ENCODE measurements at places on chromosomes 3 and 15. TPM values are rescaled to one million over a fixed set of nuclear protein-coding genes. Genes with fewer than 3 reads are reported as not detected.

DNA sequence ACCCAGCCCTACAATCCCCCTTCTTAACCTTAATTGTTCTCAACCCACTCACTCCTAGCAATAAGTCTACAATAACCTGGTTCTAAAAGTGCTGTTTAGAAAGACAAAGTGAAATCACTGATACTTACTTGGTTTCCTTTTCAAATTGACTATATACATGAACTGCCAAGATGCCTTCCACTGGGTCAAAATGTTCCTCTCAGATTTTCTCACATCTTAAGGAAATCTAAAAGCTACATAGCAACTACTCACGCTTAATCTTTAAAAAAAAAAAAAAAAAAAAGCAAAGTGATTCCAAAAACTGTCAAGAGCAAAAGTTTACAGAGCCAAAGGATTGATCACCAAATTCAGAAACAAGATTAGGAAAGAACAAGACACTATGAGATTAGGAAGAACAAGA is 68.7 kb upstream of the MAP4 start:
- no peak for DNase-seq

DNA sequence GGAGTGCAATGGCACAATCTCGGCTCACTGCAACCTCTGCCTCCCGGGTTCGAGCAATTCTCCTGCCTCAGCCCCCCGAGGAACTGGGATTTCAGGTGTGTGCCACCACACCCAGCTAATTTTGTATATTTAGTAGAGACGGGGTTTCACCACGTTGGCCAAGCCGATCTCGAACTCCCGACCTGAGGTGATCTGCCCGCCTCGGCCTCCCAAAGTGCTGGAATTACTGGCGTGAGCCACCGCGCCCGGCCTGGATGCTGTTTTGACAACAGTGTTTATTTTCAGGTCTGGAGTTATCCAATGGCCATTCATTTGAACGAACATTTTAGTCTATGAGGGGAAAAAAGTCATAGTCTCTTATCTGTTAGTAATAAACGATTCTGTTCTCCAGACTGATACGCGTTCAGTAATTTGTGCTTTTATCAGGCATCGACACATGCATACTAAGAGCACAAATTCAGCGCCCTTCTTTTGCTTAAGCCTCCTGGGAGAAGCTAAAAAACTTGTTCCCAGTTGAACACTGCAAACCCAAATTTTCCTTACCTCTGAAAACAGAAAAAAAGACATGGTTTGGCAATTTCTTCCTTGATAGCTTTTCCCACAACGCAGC is 1.3 kb downstream of the B3GALNT1 start:
- no peak for DNase-seq

GRCh38 chr3:119978554-119979208 is 115.6 kb downstream of the GSK3B start:
- no peak for DNase-seq

DNA sequence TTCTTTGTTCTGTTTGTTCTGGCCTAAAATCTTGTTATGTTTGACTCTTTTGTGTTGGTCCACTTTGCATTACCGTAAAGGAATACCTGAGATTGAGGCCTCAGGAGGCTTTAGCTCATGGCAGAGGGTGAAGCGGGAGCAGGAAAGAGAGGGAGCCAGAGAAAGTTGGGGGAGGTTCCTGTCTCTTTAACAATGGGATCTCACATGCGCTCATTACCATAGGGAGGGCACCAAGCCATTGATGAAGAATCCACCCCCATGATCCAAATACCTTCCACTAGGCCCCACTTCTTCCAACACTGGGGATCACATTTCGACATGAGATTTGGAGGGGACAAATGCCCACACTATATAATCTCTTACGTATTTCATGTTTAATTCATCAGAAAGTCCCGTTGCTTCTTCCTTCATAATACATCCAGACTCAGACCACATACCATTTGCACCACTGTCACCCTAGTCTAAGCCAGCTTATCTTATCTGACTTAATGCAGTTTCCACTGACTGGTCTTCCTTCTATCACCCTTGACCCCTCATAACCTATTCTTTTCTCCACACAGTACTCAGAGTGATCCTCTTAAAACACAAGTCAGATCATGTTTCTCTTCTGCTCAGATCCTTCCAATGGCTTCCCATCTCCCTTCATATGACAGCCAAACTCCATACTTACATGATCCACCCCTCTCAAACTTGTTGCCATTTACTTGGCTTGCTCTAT is 13.5 kb downstream of the KBTBD8 start:
- DNase-seq = no peak

DNA sequence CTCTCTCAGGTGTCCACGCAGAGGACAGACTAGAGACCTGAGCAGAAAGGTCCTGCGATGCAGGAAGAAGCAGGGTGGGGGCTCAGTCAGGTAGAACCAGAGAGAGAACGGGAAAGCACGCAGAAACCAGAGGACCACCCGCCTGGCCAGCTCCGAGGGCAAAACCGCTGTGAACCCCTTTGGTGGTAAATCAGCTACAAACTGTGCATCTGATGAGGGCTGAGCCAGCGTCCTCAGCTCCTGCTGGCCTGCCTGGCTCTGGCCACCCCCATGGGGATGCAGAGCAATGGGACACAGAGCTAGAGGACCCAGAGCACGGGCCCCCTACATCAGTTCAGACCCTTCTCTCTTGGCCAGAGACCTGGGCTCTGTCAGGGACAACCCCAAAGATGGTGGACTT is 44.6 kb downstream of the WNT7A start:
- DNase-seq = no peak

CCDC191 gene
- total RNA-seq = 1.4 TPM

DNA sequence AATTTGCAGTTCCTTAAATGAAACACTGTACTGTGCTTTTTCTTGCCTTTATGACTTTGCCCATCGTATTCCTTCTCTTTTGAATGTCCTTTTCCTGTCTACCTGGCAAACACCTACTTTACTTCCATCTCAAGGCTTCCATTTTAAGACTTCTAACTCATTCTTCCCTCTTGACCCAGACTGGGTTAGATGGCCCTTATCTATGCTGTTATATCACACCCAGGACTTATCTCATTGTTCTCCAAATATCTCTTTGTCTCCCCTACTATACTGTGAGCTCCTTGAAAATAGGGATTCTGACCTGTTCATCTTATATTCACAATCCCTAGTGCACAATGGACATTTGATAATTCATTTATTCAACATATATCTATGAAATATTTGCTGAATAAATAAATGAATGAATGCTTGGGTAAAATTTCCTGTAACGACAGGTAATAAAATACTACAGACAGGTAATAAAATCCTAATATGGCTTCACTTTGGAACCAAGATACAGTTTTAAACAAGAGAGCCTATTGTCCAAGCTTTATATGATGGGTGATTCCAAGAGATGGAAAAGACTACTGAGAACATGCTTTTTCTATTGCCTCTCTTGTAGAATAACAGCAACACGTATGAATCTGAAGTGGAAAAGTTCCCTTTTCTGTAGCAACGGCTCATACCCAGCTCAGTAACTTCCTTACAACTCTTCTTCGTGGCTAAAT is 22.7 kb downstream of the EFL1 start:
- DNase-seq = no peak

- no peak for DNase-seq
Measured at GRCh38 chr3:129599073-129599472, 7.4 kb downstream of the PLXND1 start.

GRCh38 chr15:83285284-83285978 is 967 bp upstream of the BNC1 start:
- no peak for DNase-seq

DNA sequence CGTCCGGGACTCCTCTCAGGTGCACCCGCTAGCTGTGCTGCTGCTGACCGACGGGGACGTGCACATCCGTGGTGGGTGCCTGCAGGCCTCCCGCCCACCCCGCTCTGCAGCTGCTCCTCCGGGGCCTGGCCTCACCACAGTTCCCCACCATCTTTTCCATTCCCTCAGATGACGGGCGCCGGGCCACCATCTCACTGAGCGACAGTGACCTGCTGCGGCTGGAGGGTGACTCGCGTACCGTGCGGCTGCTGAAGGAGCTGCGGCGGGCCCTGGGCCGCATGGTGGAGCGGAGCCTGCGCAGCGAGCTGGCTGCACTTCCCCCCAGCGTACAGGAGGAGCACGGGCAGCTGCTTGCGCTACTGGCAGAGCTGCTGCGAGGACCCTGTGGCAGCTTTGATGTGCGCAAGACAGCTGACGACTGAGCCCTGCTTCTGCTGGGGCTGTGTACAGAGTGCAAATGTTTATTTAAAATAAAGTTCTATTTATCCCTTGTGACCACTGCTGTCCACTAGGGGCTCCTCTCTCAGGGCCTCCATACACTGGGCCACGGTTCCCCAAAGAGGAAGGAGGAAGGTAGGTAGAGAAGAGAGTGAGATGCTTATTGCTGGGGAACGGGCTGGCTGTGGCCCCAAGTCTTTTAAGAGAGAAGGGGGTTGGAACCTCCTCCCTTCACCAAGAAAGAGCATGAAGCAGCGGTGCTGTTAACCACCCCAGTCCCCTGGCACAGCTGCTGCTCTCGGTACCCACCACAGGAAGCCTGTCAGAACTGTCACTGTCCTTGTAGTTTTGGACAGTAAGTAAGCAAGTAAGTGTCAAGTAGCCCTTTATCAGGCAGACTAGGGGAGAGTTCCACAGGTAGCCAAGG is 47.0 kb downstream of the DHX30 start:
- DNase-seq = no peak

ERC2 gene
- total RNA-seq = 3.6 TPM

ARL13B gene
- total RNA-seq = 6.7 TPM

- DNase-seq = no peak
Measured at GRCh38 chr3:129657261-129658046, 51.0 kb upstream of the PLXND1 start.

GRCh38 chr3:50203809-50204803 is 965 bp upstream of the SLC38A3 start:
- DNase-seq = no peak

LSAMP gene
- total RNA-seq = 4.7 TPM
